Stimulated activated CD4-positive, alpha-beta T cell treated with anti-CD3 and anti-CD28 coated beads, Interleukin-4, amount 100 ng/mL, for 48 hours (primary cell): ENCODE measurements at places on chromosomes 1 and 21.

DNA sequence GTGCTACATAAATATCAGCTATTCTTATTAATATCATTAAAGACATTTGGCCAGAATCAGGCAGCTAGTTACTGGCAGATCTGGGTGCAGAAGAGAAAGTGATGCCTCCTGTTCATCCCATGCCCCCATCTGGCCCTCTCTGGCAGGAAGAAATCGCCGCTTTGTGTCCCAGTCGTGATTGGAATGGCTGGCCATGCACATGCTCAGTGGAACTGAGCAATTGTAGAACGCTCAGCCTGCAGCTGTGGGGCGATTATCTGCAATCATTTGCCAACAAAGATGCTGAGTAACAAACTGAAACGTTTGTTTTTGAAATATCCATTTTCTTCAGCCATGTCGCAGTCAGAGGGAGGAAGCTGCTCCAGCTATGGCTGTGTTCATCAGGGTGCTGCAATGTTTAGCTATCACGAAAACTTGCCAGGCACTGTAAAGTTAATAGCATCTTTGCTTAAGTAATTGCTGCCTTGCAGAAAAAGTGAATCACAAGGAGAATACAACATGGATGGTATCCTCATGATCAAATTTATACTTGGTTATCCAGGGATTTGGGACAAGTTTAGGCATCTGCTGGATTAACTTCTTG lies 36.5 kb downstream of the NGF start:
- DNase-seq: no peak

GRCh38 chr1:23251812-23252211 lies 34.5 kb upstream of the HTR1D start:
- DNase-seq: no peak

DNA sequence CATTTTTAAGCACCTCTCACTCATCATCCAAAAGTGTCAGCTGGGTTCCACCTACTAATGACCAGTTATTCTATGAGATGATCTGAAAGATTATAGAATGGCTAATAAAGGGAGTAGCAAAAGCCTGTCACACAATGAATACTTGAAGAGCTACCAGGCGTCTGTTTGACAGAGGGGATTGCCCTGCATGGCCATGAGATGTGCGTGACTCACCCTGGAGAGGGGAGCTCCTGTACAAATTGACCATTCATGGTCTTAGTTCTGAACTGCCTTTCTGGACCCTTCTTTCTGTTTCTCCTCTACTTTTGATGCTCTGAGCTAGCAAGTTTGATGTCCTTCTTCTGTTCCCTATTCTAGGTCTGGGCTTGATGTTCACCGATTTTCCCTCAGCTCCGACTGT lies 85.2 kb upstream of the ABCD3 start:
- no peak for DNase-seq

DNA sequence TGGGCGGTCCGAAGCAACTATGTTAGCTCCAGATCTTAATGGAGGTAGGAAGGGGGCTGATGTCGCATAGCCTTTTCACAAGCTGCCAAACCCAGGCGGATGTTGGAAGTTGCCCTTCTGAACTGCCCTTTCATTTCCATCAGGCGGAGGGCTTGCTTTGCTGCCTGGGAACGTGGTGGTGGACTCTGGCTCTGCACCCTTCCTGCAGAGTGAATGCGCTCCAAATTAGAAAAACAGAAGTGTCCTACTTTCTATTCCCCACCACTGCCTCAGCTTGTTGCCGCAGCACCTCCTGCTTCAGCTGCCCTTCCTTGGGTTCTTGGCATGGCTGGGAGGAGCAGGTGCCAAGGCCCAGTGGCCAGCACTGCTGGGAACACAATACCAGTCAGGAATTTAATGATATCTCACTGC lies 60.6 kb downstream of the AK4 start:
- no peak for DNase-seq

DNA sequence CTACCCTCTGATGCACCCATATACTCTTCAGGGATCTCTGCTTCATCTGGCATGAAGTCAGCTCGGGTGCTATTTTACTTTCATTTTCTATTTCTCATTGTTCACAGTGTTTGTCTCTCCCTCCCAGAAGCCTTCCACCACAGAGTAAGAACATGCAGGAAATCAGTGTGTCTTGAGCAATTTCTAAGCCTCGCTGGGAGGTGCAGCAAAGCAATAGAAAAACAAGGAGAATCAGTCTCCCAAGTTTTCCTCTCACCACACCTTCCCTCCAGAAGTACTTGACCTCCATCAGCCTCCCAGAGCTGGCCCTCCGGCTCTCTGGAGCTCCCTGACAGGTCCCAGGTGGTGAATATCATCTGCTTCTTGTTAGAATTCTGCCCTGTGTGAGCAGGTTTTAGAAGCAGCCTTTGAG lies 594.7 kb upstream of the CAMK1G start:
- DNase-seq: no peak

DNA sequence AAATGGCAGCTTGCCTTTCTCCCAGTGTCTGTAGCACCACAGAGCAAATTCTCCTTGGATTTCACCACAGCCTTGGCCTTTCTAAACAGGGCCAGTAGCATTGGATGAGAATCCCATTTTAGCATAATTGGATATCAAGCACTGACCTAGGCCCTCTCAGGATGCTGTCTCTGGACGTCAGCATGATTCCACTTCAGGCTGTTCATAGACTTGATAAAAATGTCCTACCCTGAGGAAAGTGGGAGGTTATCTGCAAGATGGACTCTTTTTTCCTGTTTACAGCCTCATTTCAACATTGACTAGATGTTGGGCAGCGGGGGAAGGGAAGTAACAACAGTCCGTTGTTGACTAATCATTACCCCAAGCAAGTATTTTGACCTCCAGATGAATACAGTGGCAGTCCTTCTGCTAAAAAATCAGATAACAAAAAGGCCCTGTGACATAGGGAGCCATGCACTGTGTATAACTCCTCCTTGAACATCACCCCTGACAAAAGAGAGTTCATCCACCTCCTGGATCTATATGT lies 5.2 kb downstream of the NPL start:
- DNase-seq: no peak
